ENCODE measurements at places on chromosomes 4 and X.
A peak's percentile ranks its signal among the peaks of the same experiment; 100 is the strongest.

GRCh38 chr4:54912155-54912554 is 213.2 kb downstream of the KDR start:
- no peak for DNase-seq

DNA sequence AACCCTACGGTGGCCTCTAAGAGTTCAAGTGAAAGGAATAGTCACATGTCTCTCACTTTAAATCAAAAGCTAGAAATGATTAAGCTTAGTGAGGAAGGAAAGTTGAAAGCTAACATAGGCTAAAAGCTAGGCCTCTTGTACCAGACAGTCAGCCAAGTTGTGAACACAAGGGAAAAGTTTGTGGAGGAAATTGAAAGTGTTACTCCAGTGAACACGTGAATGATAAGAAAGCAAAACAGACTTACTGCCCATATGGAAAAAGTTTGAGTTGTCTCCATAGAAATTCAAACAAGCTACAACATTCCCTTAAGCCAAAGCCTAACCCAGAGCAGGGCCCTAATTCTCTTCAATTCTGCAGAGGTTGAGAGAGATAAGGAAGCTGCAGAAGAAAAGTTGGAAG is 51.5 kb upstream of the RAB9B start:
- DNase-seq, result no peak

- DNase-seq, result no peak
Observed at GRCh38 chrX:134172588-134173259, 64.3 kb upstream of the CCDC160 start.

- DNase-seq, result no peak
Observed at GRCh38 chr4:61805227-61805626, 605.1 kb downstream of the ADGRL3 start.

GRCh38 chr4:170011921-170012628 is 14.1 kb downstream of the MFAP3L start:
- DNase-seq, result no peak

DNA sequence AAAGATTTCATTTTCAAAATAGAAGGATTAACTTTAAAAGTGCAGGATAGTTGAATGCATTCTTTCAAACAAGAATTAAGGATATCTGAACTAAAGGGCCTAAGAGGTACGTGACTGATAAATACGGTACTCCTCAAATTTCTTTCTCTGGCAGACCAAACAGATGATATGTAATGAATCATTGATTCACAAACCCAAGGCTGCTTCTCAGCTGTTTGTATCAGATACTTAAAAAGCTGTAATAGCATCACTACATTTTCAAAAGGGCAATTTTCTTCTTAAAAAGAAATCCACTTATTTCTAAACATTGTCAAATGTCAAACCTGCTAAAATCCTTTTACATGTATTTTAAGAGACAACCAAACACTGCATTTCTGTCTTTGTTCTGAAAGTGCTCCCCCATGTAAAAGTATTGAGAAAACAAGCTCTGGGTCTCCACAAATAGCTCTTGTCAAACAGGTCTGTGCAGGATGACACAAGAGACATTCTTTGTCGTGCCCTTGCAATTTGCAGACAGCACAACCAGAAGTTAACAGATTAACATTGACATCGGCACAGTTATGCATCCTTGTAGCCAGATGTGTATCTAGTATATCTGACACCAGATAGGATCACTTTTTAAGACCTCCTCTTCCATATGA is 82.0 kb downstream of the MANBA start:
- DNase-seq, result no peak

DNA sequence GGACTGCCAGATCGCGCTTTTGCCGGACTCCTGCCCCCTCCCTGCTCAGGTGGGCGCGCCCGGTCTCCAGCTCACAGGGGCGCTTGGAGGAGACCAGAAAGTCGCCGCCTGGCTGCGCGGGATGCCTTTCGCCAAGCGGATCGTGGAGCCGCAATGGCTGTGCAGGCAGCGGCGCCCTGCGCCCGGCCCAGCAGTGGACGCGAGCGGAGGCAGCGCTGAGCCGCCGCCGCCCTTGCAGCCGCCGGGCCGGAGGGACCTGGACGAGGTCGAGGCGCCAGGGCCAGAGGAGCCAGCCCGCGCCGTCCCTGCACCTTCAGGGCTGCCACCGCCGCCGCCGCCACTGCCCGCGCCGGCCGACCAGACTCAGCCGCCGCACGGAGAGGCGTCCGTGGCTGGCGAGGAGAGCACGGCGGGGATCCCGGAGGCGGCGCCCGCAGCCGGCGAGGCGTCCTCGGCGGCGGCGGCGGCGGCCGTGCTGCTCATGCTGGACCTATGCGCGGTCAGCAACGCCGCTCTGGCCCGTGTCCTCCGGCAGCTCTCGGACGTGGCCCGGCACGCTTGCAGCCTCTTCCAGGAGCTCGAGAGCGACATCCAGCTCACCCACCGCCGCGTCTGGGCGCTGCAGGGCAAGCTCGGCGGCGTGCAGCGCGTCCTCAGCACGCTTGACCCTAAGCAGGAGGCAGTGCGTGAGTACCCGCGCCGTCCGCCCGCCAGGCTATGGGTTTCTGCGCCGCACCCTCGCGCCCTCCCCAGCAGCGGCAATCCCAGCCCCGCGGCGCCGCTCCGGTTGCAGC is 834 bp downstream of the NHS start:
- DNase-seq, result no peak

DNA sequence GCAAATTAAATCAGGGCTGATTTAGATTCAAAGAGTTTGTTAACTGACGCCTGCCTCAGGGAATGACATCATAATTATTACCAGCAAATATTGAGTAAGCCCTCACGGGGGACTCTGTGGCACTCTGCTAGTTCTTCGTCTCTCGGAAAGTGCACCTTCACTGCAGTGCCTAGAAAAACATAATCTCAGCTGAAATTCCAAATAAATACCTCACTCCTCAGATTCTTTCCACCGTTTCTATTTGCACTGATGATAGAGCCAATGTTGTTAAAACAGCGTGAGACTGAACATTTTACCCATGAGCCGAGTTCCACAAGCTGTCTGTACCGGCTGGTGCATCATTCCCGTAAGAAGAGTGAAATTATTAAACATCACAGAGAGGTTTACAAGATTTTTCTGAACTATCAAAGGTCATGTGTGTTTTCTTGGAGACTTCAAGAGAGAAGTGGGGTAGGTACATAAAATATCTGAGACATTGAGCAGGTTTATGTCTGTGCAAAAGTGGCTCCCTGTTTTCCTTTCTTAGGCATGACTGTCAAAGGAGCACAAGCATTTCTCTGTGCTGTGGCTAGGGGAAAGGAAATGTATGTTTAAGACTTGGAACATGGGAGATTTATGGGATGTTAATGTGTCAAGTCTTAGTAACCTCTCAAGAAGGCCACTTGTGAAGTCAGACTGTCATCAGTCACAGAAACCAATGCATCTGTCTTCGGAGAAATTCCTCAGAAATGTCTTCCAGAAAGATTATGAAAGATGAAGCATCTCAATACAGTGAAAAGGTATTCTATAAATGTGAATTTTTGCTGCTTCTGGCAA is 119.6 kb downstream of the CBLL2 start:
- DNase-seq, result no peak

- DNase-seq, result no peak
Observed at GRCh38 chrX:29090811-29091210, 503.6 kb downstream of the IL1RAPL1 start.

DNA sequence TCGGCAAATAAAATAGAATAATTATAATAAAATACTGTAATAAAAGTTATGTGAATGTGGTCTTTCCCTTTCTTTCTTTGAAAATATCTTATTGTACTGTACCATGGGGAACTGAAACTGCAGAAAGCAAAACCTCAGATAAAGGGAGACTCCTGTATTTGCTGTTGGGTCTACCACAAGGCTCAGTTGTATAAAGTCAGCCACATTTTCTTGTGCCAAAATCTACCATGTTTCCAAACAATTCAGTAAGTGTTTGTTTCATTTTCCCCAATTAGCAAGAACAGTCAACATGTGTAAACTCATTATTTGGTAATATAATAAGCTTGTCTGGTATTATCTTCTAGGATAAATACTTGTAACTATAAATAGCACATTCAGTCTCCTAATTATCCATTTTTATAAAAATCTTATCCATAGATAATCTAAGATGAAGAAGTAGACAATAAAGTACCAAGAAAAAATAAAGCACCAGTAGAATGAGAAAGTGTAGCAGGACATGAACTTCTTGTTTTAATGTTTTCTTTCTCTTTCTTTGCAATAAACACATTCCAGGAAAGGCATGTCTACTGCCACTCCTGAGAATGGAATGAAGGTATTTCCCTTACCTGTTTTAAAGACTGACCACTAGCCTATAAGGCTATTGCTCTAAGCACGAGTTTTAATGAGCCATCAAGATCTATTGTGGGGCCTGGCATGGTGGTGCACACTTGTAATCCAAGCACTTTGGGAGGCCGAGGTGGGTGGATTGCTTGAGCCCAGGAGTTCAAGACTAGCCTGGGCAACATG is 15.0 kb upstream of the OTUD4 start:
- DNase-seq, result peak; percentile 36

DNA sequence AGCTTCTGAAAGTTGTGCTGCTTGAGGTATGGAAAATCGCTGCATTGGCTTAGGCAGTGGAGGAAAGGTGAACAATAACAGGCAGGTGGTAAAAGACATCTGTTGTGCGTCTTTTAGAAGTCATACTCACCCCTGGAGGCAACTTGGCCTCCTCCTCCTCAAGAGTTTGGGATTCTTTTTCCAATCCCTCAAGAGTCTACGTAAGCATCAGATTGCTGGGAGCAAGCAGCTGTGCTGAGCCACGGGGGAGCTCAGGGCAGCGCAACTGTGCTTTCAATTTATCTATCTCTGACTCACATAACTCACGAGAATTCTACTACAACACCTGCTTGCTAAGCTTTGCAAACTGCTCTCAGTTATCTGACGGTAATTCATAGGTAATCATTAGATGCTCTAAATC is 6.4 kb upstream of the RBMX2 start:
- no peak for DNase-seq

GRCh38 chr4:15513545-15513944 is 43.9 kb downstream of the CC2D2A start:
- DNase-seq, result no peak

- no peak for DNase-seq
Observed at GRCh38 chr4:3248178-3248480, 830 bp upstream of the MSANTD1 start.

GRCh38 chr4:105605493-105605892 is 53.1 kb downstream of the ARHGEF38 start:
- no peak for DNase-seq

DNA sequence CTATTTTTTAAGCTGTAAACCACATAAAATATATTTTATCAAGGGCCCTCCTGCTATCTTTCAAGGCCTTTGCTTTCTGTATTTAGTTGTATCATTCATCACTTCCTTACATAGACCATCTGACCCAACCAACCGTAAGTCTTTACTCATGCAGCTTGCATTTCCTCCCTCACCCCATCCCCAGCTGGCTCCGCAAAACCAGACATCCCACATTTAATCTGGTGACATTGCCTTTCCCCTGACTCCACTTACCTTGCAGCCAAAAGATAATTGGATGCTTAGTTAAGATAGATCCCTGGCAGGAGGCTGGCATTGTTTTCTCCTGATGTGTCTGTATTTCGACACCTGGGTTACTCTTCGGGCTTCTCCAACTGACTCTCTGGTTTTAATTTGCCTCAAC is 183.7 kb upstream of the LDB2 start:
- DNase-seq, result no peak

GRCh38 chr4:2552806-2553205 is 16.4 kb downstream of the FAM193A start:
- DNase-seq, result no peak

DNA sequence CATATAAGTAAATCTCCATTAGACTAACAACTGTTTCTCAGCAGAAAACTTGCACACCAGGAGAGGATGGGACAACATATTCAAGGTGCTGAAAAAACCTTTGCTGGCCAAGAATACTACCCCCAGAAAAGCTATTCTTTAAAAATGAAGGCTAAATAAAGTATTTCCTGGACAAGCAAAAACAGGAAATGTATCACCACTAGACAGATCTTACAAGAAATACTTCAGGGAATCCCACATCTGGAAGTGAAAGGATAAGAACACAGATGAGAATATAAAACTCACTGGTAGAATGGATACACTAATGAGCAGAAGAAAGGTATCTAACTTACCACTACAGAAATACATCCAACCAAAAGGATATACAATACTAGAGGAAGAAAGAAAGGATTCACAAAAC is 27.0 kb upstream of the ADH1C start:
- no peak for DNase-seq

DNA sequence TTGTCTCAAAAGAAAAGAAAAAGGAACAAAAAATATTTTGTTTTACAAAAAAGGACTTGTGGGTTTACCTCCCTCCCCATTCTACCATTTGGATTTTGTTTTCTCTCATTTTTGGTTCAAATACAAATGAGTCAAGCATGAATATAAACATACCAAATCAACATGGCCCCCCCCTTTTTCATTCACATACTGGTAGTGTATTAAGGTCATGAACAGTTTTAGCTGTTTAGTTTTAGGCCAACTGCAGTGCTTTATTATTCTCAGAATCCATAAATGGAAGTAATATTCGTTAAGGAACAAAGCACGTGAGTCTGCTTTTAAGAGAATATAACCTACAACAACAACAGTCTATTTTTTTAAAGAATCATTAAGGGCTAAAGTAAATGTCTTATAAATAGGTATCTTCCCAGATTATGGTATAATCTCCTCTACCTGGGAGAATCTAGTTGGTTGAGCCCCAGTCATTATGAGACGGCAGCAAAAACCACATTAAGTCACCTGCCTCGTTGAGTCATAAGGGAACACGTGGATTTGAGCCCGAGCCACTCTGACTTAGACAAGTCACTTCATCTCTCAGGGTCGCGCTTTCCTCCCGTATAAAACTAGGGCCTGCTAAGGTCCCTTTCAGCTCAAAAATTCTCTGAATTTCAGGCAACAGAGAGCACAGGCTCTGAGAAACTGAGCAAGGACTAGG is 26.7 kb downstream of the BCLAF3 start:
- no peak for DNase-seq

GRCh38 chr4:55251342-55251741 is 94.7 kb upstream of the SRD5A3 start:
- DNase-seq, result no peak

DNA sequence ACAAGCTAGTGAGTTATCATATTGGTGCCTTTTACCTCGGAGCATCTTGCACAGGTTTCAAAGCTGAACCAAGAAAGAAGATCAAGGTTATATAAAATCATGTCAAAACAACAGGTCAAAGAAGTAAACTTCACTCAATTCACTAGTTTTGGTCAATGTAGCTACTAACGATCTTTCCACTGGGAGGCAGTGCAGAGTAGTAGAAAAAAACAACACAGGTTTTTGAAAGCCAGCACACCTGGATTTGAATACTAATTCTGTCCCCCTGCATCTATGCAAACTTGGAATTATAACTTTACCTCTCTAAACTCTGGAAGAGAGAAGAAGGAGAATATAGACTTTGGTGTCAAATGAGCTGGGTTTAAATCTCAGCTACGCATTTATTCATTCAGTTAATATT is 266.1 kb downstream of the GRIA3 start:
- DNase-seq, result no peak
